Immature natural killer cell (primary cell): ENCODE measurements at places on chromosomes 7 and 10. TPM values are rescaled to one million over a fixed set of nuclear protein-coding genes. Genes with fewer than 3 reads are reported as not detected.
A peak's percentile ranks its signal among the peaks of the same experiment; 100 is the strongest.

Gene PAPSS2
- polyA plus RNA-seq, result not detected

Gene TMEM270
- polyA plus RNA-seq, result not detected

DNA sequence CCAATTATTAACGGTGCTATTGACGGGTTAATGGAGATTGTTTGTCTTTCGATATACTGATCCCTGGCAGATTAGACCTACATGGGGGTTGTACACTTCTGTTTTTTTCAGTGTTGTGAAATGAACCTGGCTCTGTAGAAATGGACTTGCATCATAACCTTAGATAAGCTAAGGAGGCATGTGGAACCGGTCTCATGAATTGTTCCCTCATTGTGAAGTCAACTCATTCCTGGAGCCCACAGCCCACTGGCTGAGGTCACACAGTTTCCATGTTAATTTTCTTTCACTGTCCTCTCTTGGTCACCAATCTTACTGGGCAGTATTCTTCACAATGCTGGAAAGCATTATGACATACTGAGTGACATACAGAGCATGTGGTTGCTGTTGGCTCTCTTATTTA lies 202.8 kb downstream of the BMPER start:
- DNase-seq, result no peak

GRCh38 chr7:11341285-11341944 lies 367.7 kb downstream of the PHF14 start:
- DNase-seq, result no peak

- no peak for DNase-seq
Measured at GRCh38 chr7:5282543-5283316, at the start of gene SLC29A4. TSS of gene SLC29A4 (plus strand) at chr7:5282943. CDS start at chr7:5287817, 4,874 bp downstream.

DNA sequence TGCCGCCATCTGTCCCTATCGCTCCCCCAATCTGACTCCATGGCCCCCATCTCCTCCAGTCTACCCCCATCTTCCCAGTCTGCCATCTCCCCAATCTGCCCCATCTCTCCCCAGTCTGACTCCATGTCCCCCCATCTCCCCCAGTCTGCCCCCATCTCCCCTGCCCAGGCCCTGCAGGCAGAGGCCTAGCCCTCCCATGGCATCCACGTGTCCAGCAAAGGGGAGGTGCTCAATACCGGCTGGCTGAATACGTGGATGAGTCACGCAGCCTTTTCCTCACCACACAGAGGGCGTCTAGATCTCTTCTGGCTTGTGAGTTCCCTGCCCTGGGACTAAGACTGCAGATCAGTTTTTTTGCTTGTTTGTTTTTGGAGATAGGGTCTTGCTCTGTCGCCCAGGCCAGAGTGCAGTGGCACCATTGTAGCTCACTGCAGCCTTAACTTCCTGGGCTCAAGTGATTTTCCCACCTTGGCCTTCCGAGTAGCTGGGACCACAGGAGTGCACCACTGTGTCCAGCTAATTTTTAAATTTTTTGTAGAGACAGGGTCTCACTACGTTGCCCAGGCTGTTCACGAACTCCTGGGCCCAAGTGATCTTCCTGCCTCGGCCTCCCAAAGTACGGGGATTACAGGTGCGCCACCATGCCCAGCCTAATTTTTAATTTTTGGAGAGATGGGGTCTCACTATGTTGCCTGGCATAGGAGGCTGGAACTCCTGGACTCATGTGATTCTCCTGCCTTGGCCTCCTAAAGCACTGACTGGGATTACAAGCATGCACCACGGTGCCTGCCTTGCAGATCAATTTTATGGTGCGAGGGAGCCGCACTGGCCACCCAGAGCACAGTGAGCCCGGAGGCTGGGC lies 15.3 kb upstream of the GPR146 start:
- DNase-seq, result peak; percentile 60

GRCh38 chr7:158824028-158824427 lies 5.3 kb downstream of the ESYT2 start:
- peak; percentile 91 for DNase-seq

DNA sequence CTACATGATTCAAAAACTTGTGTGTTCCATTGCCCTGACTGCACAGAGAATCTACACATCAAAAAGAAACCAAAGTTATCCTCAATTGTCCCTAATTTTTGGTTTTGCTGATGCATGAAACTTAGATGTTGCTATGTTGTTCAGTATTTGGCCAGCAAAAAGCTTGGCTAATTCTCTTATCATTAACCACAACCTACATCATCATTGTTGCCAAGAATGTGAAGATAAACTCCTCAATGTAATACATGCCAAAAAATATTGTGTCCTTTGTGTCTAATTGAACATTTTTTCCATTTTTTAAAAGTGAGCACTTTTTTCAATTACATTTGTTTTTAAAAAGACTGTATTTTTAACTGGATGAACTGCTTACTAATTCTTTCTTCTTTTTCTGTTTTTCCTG lies 268.0 kb upstream of the SEMA3D start:
- no peak for DNase-seq
